HAP-1 (cell line): ENCODE measurements at places on chromosomes 2 and 18.

DNA sequence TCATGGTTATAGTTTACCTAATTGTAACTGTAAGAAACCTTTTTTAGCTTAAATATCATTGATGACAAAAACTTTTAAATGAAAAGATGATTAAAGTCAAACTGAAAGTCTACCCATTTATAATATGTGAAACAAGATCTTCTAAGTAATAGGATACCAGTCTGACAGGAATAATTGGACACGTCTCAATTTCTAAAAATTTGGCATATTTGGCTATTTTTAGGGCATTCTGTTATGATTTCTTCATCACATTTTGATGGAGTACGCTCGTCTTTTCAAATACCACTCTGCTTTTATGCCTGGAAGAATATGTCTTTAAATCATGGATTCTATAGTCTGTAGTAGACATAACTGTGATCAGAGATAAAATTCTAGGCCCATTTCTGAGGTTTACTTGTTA is 1.3 kb downstream of the R3HDM1 start:
- no peak for DNase-seq

GRCh38 chr18:3605954-3606443 is 156.0 kb downstream of the TGIF1 start:
- no peak for DNase-seq

- no peak for DNase-seq
Measured at GRCh38 chr2:142095647-142096046, 35.2 kb downstream of the LRP1B start.

DNA sequence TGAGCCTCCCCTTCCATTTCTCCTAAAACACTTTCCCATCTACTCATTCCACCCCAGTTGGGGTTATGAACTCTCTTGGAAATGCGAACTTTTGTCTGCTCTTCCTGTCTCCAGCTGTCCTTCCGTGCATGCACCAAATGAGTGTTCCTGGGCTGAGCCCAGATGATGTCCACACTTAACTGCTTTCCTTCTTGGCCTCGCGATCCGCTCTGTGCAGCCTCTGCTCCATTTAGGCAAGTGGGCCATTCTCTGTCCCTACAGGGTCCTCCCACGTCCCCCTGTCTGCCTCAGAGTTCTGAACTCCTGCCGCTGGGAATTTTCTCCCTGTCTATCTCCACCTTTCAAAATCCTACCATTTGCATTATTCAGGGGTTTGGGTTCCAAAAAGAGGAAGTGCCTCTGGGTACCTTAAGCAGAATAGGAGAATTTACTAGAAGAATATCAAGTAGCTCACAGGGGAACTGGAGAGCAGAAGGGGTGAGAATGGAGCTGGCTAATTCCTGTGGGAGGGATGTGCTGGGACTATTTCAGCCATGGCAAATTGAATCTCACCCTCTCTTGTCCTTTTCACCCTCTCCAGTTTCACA is 4.7 kb upstream of the NCK2 start:
- DNase-seq, result no peak

DNA sequence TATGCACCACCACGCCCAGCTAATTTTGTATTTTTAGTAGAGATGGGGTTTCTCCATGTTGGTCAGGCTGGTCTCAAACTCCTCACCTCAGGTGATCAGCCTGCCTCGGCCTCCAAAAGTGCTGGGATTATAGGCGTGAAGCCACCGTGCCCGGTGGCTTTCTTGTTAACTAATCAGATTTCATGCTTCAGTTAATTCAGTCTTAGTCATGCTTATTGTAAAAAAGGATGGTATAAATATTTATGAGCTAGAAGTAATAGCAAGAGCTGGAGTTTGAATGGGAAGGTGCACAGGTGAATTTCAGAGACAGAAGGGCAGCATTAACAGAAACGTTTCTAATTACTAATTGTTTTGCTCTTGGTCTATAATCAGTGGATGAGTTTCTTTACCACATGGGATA is 10.3 kb downstream of the GEMIN6 start:
- DNase-seq, result no peak
